Vein endothelial cell (primary cell): ENCODE measurements at places on chromosomes 16 and 17. TPM values are rescaled to one million over a fixed set of nuclear protein-coding genes. Genes with fewer than 3 reads are reported as not detected.

Gene RNF213
- total RNA-seq, result 96.9 and 106 TPM in 2 replicates

Gene ANKRD13B
- total RNA-seq, result 16.5 and 29.7 TPM in 2 replicates

Gene KCNG4
- total RNA-seq, result not detected in 2 replicates

Gene MYL11
- not detected in 2 replicates for total RNA-seq

Gene CSH1
- not detected in 2 replicates for total RNA-seq
